ENCODE measurements at places on chromosomes 1 and 21. TPM values are rescaled to one million over a fixed set of nuclear protein-coding genes. Genes with fewer than 3 reads are reported as not detected.

Gene GUCA2A
- total RNA-seq = not detected

Gene OPN3
- 11.5 TPM for total RNA-seq

Gene COL11A1
- not detected for total RNA-seq

Gene ZNF496
- 73.9 TPM for total RNA-seq

GRCh38 chr1:37808369-37809319 lies 636 bp upstream of the YRDC start:
- peak; percentile 2 for DNase-seq

DNA sequence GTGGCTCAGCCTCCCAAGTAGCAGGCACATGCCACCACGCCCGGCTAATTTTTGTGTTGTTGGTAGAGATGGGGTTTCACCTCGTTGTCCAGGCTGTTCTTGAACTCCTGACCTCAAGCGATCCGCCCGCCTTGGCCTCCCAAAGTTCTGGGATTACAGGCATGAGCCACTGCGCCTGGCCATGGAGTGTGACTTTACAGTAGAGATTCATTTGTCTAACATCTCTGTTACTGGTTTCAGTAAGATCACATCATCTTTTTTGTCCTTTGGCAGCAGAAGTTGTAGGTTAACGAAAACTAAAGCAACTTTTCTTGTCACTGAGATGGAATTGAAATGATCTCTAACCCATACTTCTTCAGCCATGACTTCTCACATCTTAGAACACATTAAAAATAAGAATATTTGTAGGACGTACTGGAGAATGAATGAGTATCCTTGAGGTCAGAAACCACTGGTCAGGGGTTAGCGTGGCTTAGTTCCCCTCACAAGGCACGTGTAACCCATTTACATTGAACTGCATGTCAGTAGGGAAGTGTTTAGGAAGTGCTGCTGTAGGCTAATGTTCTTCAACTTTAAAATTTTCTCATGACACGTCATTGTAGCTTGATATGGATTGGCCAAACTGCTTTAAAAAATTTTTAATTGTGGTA lies 75.9 kb downstream of the CAMTA1 start:
- no peak for DNase-seq

DNA sequence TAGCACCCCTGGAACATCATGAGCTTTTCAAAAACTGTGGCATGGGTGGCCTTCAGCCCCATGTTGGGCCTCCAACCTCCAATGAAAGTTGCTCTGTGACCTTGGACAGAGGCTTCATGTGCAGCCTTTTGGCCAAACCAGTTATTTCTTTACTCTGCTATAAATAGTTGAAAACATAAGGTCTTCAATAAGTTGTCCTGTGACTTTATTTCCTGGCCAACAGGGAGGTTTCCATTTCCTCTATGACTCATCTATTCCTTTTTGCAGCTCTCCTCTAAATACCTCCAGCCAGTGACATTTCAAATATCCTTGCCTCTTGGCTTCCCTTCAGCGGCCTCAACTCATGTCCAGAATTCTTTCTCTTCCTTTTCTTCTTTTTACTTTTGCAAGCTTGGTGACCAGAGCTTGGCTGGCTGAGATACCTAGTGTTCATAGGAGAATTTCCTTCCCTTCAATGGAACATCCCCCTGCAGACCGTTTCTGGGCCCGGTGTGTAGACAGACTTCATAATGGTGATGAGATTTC lies 22.7 kb upstream of the TRIM67 start:
- DNase-seq = no peak

DNA sequence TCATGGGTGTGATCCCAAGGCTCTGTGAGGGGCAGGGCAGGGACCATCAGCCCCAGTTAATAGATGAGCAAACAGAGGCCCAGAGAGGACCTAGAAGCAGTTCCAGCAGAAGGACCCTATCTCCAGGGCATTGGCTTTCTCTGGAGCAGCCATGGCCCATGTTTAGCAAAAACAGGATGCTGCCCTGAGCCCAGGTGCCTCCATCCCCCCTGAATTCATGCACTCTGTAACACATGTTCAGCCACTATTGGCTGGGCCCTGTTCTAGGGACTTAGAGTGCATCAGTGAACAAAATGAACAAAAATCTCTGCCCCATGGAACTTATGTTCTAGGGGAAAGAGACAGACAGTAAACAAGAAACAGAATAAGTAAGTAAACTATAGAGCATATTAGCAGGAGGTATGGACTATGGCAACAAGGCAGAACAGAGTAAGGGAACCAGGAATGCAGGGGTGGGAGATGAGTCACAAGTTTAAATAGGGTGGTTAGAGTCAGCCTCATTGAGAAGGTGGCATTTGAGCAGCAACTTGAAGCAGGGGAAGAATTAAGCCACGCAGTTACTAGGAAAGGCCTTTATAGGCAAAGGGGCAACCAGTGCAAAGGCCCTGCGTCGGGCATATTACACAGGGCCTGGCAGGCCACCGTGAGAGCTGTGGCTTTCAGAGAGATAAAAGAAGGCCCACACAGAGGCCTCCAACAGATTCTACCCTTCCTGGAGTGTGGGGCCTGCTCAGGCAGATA lies 185.9 kb upstream of the EDN2 start:
- DNase-seq = no peak

DNA sequence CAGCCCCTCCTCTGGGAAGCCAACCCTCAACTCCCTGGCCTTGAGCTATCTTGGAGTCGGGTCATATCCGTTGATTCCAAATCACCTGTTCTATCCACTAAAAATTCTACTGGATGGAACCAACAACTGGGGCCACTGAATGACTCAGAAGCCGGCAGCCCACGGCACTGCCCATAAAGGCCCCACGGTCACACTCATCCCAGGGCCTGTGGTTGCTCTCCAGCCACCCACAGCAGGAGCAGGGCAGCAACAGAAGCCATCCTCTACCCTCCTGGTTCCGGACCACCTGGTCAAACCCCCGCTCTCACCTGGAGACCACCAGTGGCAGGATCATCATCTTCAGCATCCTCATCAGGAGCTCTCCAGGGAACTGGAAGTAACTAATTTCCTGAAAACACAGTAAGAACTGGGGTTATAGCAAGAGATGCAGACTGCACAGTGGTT lies 8.4 kb downstream of the SLC1A7 start:
- no peak for DNase-seq

GRCh38 chr1:198909973-198910372 lies 271.1 kb downstream of the PTPRC start:
- no peak for DNase-seq

All from naive thymus-derived CD8-positive, alpha-beta T cell (primary cell).